Stimulated activated CD8-positive, alpha-beta memory T cell treated with anti-CD3 and anti-CD28 coated beads, Interleukin-4, amount 100 ng/mL, for 4 hours (primary cell): ENCODE measurements at places on chromosomes 3 and 15.

DNA sequence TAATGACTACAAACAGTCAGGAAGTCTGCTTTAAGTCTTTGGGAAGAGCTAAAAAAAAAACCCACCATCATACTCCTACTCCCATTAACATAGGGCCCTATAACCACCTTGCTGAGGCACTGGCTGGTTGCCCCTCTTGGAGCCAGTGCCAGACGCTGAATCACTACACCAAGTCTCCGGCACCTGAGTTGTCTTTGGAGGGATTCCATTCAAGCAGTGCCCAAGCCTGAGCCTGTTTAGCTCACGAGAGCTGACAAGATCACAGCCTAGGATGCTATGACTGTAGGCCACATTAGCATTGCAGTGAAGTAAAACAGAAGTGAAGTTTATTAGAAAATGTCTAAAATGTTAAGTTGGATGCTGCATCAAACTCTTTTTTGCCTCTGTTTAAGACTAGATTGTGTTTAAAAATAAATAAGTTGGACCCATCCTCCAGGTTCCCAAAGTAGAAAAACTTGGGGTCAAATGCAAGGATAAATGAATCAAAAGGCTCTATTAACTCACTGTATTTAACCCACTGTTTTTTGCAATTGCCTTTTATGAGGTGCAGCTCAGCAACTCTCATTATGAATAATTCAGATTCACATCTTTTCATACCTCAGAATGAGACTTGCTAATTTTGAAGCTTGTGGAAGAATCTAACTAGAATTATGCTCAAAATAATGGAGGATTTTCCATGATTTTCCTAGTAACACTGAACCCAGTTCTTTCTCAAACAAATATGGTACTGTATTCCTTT is 461.9 kb downstream of the FOXP1 start:
- no peak for DNase-seq

- no peak for DNase-seq
Measured at GRCh38 chr3:34381243-34381642, 582.8 kb downstream of the PDCD6IP start.

GRCh38 chr15:95138604-95139270 is 907.4 kb downstream of the MCTP2 start:
- DNase-seq, result no peak

- no peak for DNase-seq
Measured at GRCh38 chr3:149702691-149703441, 45.0 kb upstream of the WWTR1 start.

GRCh38 chr3:122403489-122403888 is 12.4 kb downstream of the WDR5B start:
- DNase-seq, result no peak
